Stimulated activated CD4-positive, alpha-beta T cell treated with anti-CD3 and anti-CD28 coated beads, Interleukin-15, amount 100 ng/mL, for 48 hours (primary cell): ENCODE measurements at places on chromosomes 2 and 18.

DNA sequence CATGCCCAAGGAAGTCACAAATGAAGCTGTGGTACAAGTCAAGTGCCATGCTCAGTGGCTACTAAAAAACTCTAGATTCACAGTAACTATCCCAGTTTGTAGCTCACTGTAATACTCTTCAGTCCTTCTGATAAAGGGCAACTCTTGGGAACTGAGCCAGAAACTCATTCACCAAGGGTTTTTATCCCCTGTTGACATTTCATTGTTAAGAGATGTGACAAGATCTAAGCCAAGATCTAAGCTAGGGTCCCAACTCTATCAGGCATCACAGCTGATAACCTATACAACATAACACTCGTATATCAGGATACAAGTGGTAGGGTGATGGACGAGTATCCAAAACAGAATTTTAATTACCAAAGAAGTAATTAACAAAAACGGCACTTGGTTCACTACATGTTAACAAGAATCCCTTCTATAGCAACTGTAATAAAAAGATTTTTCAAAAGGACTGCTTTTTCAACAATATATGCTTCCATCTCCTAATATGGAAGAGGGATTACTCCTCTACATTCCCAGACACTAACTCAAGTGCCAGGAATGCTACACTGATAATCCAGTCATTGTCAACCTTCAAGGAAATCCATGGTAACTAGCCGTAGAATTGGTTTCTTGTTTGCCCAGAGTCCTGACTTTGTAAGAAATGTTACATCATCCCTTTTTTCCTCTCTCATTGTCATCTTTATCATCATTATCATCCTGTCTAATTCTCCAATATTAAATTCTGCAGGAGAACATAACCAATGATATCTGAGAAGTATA is 111.7 kb downstream of the CDH2 start:
- DNase-seq = no peak

GRCh38 chr18:48940854-48941611 is 9.7 kb downstream of the SMAD7 start:
- DNase-seq = no peak

- DNase-seq = peak; percentile 11
Measured at GRCh38 chr2:113755835-113756354, 547 bp downstream of the SLC35F5 start.

GRCh38 chr2:150554046-150554445 is 66.6 kb upstream of the RND3 start:
- DNase-seq = no peak

- DNase-seq = peak; percentile 3
Measured at GRCh38 chr2:73112026-73112912, 479 bp downstream of the RAB11FIP5 start.

DNA sequence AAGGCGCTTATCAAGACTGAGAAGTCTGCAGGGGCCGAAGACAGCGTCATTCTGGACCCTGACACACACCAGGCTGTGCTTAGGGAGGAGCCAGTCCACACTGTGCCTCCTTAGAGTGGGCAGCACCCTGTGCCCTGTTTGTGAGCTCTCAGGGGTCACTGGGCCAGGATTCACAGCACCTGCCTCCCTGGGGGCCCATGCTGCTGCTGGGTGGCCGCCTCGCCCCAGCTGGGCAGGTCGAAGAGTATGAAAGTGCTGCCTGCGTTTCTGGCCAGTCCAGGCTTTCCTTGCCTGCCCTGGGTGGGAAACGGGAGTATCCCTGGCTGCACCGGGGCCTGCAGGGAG is 15.4 kb upstream of the GPR55 start:
- DNase-seq = no peak

DNA sequence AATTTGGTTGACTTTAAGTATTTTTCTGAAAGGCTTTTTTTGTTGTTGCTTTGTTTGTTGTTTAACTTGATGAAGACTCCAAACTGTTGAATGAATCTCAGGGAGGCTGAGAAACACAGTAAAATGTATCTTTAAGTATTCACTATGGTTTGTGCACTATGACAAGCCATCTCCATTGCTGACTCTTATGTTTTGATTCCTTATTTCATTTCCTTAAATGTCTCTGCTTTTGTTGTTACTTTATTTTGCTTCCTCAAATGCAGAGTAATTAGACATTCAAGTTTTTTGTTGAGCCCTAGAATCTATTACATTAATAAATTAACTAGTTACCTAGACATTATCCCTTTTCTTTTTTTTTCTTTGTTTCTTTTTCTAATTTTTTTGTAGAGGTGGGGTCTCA is 46.3 kb upstream of the SLC39A10 start:
- DNase-seq = no peak
